ENCODE measurements at places on chromosomes 7 and 10.

DNA sequence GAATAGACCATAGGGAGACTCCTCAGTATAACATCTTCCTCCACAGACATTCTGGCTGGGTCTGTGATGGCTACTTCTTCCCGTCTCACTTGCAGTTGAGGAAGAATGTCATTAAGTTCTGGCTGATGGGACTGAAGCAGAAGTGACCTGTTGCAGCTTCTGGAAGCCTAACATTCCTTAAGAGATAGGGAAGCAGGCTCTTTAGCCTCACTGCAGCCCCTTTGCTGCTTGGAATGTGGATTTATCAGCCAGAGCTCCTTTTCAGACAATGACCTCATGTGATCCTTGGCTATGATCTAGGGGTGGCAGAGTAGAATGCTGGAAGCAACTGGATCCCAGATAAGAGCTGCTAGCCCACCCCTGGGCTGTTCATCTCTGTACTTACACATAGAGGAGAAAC, 142.5 kb downstream of the RNF216 start:
- no peak for DNase-seq

- no peak for DNase-seq
Observed at GRCh38 chr7:47587351-47587750, 5.4 kb upstream of the TNS3 start.

- DNase-seq: no peak
Observed at GRCh38 chr10:76150876-76151288, 719.5 kb downstream of the LRMDA start.

GRCh38 chr10:86168256-86168655, 198.3 kb downstream of the GRID1 start:
- DNase-seq: no peak

GRCh38 chr7:152512706-152513105, 76.9 kb upstream of the KMT2C start:
- DNase-seq: no peak

- no peak for DNase-seq
Observed at GRCh38 chr7:47956220-47956619, 8.0 kb upstream of the PKD1L1 start.

GRCh38 chr10:22086730-22087401, 83.3 kb upstream of the DNAJC1 start:
- DNase-seq: no peak

GRCh38 chr7:136336932-136337331, 359.8 kb upstream of the MTPN start:
- no peak for DNase-seq

DNA sequence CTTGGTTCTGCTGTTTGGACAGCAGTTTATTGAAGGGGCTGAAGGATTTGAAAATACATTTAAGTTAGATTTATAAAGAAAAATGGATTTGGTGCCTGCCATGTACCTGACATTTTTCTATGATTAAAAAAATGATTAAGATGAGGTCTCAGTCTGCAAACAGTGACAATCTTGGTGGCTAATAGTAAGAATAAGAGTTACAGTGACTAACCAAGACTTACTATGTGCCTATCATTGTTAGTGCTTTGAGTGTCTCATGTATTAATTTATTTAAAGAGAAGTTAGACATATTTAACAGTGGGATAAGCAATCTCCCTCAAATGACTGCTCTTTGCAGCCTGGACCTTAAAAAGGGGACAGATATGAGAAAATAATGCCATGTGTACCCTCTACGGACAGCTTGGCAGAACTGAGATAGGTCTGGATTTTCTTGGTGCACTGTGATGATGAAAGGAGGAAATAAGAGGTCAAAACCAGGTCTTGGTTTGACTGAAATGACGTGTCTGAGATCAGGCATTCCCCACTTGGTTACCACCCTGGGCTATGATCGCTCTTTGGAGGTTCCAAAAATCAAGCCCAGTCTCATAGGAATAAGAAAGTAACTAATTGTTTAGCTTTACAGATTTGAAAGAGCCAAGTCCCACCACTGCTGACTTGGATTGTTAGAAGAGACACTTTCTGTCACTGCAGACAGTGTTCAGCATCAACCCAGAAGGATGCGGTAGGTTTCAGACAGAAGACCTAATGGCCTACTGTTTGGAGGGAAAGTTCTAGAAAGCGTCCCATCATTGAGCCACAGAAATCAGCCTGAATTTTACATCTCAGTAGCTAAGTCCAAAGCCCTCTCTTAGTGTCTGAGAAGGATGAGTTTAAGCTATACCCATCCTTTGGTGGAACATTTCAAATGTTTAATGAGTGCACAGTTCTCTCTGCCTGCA, 2.1 kb downstream of the CASP7 start:
- peak; percentile 14 for DNase-seq

- no peak for DNase-seq
Observed at GRCh38 chr7:107982042-107982840, 20.7 kb downstream of the LAMB1 start.

GRCh38 chr7:2143450-2143849, 89.3 kb downstream of the MAD1L1 start:
- DNase-seq: no peak

GRCh38 chr7:156942708-156943090, 6.8 kb upstream of the NOM1 start:
- DNase-seq: no peak

GRCh38 chr10:11560076-11560709, 51.3 kb downstream of the USP6NL start:
- DNase-seq: no peak

DNA sequence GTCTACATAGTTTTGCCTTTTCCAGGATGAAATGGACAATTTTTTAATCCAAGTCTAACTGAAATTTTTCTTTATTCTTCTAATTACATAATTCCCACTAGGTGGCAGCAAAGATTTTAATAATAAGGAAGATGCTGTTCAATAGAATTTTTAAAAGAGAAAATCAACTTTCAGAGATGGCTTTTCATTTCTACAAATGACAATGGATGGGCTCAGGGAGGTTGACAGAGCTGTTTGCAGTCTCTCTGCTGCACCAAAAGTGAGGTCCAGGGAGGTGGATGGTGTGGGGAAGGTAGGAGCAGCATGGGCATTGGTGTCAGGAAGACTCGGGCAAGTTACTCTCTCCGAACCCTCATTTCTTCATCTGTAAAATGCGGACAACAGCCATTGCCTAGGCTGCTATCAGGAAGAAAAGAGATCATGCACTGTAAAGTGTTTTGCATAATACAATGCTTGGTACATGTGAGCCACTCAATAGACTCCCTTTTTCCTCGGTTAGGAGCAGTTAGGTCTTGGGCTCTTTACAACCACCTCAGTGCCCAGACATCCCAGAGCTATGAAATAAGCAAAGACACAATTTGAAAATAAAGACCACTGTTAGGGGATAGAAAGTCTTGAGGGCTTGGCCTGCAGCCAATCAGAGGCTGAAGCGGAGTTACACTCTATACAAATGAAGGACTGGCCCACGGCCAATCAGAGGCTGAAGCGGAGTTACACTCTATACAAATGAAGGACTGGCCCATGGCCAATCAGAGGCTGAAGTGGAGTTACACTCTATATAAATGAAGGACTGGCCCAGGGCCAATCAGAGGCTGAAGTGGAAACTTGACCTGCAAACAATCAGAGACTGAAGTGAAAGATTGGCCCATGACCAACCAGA, 107.1 kb downstream of the ABLIM1 start:
- DNase-seq: no peak

DNA sequence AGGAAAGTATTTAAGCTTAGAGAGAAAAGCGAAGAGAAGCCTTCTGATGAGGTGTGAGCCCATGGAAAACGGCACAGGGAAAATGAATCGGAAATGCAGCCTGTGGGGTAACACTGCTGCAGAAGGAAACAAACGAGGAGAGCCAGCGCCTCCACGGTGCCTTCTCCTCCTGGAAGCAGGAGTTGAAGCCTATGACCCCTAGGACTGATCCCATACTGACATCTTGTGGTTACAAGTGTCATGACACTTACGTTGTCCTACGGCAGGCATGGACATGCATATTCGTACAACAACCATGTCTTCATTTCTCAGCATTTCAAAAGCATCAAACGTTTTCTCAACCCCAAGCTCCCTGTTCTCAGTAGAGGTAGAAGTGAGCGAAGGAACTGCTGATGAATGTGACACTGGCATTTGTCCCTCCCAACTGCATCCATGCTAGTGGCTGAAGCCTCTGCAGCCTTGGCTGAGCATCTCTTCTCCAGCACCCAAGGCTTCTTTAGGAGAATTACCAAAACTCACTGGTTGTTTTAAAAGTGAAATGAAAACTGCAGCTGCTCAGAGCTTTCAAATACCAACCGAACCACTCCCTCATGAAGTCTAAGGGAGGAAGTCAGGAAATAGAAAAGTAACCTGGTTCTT, 160.2 kb downstream of the JAZF1 start:
- peak; percentile 16 for DNase-seq

- no peak for DNase-seq
Observed at GRCh38 chr7:139744768-139745677, 32.8 kb downstream of the HIPK2 start.

- no peak for DNase-seq
Observed at GRCh38 chr10:48364659-48365405, 58.4 kb downstream of the MAPK8 start.

GRCh38 chr10:121309164-121309563, 289.1 kb downstream of the FGFR2 start:
- DNase-seq: no peak

GRCh38 chr7:21066221-21066620, 279.5 kb upstream of the SP8 start:
- no peak for DNase-seq

- DNase-seq: peak; percentile 33
Observed at GRCh38 chr10:132360766-132361447, 28.9 kb downstream of the LRRC27 start.

- no peak for DNase-seq
Observed at GRCh38 chr7:151705636-151706276, 171.2 kb downstream of the PRKAG2 start.

GRCh38 chr10:12564173-12564572, 214.8 kb downstream of the CAMK1D start:
- DNase-seq: no peak

- no peak for DNase-seq
Observed at GRCh38 chr10:26334232-26334931, 103.8 kb upstream of the APBB1IP start.

DNA sequence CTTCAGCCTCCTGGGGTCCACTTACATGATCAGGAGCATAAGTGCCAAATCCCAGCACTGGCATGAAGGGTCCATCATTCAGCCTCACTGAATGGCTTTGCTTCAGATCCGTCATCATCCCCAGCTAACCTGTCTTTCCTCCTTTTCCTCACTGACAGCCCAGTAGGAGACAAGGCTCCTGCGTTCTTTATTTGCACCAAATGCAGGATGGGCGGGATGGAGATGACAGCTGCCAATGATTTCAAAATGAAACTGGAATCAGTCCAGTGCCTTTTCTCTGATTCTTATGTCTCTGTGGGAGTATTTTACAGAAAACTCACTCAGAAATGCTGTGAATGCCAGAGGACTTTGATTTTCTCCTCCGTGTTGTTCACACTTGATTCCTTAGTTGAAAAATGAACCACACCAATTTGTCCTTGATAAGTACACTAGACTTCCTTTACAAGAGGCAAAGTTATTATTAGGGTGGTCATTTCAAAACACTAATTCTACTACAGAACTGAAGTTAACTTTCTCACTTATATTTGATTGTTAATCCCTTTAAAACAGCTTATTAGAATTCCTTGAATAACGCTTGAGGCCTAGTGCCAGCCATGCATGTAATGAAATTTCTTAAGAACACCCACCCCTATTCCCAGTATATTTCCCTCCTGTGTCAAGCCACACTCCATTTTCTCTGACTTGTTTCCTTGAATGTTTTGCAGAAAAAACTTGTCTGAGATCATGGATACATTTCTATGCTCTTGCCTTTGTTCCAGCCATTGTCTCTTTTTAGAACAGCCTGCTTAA, at the start of gene AKR1C8:
Gene AKR1C8, minus strand, starts transcription at position 164 of the 789 bp plus-strand sequence. Its CDS starts 46 bp downstream, at position 118.
- DNase-seq: no peak

DNA sequence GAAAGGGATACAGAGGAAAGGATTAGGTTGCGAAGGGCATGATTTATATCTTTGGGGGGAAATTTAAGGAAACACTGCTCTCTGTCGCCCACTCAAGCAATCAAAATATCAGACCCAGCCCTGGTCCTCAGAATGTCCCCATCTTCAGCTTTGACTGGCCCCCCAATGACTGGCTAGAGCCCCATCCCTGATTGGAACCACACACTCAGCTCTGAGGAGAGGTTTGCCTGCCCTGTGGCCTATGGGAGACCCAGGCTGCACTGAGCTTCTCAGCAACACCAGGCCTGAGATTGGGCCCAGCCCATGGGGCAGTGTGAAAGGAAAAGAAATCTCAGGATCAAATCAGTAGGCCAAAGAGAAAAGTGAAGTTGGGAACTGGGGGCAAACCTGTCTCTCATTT, 69.5 kb downstream of the ADCYAP1R1 start:
- DNase-seq: no peak

DNA sequence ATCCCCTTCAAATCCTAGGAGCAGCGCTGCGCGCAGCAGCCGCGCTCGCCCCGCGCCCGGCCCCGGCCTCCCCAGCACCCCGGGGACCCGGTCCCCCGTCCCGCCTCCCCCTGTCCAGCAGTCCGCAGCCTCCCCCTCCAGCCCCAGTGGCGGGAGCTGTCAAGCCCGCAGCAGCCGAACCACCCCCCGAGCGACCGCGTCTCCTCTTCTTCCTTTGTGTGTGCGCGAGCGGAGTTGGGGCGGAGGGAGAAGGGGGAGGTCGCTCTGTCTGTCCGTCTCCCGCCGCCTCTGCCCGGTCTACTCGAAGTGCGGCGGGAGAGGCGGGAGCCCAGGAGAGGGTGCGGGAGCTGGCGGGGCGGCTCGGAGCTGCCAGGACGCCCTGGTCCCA, 375 bp upstream of the CHN2 start:
- DNase-seq: no peak

DNA sequence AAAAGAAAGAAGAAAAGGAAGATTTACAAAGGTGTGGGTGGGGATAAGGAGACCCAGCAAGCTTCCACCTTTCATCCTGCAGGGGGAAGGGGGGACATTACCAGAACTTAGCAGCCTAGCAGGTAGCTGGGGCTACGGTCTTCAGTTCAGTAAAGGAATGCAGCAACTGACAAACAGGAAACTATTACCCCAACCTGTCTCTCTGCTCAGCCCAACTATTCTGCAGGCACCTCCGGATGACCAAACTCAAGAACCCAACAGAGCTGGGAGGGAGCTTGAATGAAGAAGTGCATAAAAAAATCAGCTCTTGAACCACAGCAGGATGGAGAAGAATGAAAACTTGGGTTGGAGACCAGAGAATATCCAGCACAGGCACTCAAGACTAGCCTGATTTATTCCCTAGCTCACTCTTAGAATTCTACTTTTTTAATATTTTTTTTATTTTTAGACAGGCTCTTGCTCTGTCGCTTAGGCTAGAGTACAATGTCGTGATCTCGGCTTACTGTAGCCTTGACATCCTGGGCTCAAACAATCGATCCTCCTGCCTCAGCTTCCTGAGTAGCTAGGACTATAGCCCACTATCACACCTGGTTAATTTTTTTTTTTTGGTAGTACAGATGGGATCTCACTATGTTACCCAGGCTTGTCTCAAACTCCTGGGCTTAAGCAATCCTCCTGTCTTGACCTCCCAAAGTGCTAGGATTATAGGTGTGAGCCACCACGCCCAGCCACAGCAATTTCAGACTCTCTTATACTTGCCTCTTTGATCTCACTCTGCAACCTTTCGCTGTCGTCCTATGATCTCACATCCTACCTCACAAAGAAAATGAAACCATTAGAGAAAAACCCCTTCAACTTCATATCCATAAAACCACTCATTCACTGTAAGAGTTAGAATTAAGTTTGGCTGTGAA, 18.5 kb upstream of the C10orf67 start:
- no peak for DNase-seq

- DNase-seq: no peak
Observed at GRCh38 chr10:77737608-77738007, 100.0 kb upstream of the KCNMA1 start.

GRCh38 chr10:66329147-66329546, 596.7 kb upstream of the LRRTM3 start:
- no peak for DNase-seq

All from stimulated activated CD4-positive, alpha-beta T cell treated with anti-CD3 and anti-CD28 coated beads, Interleukin-2, amount 100 ng/mL, for 48 hours (primary cell).